ENCODE measurements at places on chromosomes 13 and 19.

DNA sequence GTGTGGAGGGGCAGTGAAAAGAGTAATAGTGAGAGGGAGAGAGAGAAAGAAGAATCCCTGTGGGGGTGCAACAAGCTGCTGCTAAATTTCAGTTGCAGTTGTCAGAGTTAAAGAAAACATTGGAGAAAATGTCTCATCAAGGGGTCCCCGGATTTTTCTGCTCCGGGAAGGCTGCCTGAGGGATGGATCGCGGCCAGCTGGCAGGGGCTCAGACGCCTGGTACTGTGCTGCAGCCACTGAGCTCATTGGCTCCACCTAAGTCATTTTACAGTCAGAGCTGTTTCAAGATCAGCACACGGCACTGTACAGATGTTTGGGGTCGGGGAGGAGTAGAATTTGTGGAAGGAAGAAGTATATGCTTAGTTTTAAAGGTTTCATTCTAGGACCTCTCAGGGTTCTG lies 106.2 kb downstream of the SHISA2 start:
- no peak for DNase-seq

- DNase-seq, result no peak
Measured at GRCh38 chr13:59236944-59237343, 926.8 kb downstream of the DIAPH3 start.

DNA sequence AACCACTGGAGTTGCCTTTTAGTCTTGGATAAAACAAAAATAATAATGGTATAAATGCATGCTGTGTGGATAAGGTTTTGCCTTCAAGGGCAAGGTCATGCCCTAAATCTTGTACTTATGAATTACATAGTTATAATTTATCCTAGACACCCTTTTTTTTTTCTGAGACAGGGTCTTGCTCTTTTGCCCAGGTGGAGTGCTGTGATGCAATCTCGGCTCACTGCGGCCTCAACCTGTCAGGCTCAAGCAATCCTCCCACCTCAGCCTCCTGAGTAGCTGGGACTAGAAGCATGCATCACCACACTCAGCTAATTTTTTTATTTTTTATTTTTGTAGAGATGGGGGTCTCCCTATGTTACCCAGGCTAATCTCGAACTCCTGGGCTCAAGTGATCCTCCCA lies 7.7 kb upstream of the DACT3 start:
- DNase-seq, result no peak

DNA sequence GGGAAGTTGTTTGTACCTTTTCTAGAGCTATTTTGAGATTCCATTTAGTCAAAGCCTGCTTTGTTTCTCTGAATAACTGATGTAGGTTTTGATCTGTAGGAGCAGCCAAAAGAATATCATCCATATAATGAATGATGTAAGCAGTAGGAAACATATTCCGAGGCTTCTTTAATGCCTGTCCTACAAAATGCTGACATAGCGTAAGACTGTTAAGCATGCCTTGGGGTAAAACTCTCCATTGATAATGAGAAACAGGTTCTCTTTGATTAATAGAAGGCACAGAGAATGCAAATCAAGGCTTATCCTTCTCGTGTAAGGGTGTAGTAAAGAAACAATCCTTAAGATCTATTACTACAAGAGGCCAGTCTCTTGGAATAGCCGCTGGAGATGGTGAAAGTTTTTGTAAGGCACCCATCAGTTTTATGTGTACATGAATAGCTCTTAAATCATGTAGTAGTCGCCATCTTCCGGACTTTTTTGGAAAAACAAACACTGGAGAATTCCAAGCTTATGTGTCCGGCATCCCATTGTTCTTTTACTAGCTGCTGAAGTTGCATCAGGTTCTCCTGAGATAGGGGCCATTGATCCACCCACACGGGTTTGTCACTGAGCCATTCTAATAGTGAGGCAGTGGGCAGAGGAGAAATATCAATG lies 13.5 kb downstream of the FPR3 start:
- DNase-seq, result no peak

GRCh38 chr13:61830475-61830874 lies 414.8 kb upstream of the PCDH20 start:
- DNase-seq, result no peak

GRCh38 chr13:112683581-112683980 lies 6.3 kb upstream of the ATP11A start:
- no peak for DNase-seq

DNA sequence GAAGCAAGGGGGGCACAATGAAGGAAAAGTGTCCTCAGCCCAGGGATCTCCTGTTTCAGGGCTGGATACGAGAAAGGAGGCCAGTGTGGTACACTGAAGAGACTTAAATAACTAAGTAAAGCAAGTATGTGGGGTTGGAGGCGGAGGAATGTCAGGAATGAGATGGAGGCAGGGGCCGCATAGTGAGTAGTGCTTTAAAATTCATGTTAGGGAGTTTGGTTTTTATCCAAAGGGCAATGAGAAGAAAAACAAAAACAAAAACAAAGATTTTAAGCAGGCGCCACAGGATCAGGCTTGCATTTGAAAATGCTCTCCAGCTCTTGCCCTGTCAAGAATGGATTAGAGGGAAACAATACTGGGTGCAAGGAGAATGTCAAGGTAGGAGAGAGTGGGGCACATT lies 273.4 kb downstream of the DCLK1 start:
- DNase-seq, result no peak

DNA sequence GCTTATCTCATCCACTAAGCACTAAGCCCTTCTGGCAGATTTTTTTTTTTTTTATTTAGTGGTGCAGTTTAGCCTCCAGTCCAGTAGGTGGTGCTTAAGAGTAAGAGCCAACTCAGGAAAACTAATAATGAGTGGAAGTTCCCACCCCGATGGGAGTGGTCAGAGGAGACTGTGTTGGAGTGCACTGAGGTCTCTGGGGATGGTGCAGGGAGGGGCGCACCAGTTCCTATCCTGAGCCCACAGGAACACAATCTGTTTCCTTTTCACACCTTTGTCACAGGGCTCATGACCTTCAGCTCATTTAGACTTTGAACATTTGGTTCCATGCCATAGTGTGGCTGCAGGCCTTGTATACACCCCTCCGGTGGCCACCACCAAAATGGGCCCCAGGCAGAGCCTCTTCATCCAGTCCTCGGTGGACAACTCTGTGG lies 367.4 kb downstream of the SPRY2 start:
- no peak for DNase-seq

- no peak for DNase-seq
Measured at GRCh38 chr19:39187552-39187943, 9.2 kb upstream of the NCCRP1 start.

- no peak for DNase-seq
Measured at GRCh38 chr19:8926341-8926740, 83.9 kb downstream of the MUC16 start.

- DNase-seq, result no peak
Measured at GRCh38 chr13:42041684-42042035, 6.8 kb upstream of the DGKH start.

DNA sequence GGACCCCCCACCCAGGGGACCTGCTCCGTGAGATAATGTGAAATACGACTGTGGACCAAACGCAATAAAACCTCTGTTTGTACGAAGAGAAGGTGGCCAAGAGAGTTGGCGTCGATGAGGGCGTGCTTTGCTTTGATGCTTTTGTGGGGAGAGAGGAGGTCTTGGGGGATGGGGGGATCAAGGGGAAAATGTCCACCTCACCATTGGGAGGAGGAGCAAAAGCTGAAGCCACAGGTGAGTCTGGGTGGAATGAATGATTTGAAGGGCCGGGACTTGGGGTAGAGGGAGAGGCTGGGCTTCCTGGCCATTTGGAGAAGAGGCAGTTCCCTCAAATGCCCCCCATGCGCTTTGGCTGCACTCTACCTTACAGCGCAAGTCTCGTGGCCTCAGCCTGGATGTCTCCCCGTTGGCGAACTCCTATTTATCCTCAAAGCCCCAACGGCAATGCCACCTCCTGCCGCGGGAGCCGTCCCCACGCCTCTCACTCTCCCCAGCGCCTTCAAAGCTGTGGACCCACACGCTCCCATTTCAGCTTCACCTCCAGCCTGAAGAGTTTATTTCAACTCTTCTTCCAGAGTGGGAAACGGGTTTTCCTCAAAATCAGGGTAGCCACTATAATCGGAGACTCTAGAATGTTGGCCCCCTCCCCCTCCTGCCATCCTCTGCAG lies 795 bp upstream of the ABCA7 start:
- DNase-seq, result no peak

- DNase-seq, result no peak
Measured at GRCh38 chr13:74683411-74683810, 549.2 kb upstream of the KLF12 start.

DNA sequence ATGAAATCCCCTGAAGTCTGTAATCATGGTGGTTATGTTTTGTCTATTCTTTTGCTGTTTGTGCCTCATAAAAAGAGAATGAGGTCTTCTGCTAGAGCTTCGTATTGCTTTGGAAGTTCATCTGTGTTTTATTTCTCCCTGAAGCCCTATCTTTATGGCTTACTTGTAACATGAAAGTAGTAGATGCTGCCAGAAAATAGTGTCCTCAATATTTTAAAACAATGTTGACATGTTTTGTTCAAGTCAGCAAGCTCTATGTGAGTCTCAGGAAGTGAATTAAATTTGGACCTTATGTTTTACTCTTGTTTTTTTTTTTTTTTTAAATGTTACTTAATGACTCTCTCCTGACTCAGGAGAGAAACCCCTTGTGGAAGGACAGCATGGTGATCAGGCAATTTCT lies 130.5 kb downstream of the B3GLCT start:
- DNase-seq, result no peak

DNA sequence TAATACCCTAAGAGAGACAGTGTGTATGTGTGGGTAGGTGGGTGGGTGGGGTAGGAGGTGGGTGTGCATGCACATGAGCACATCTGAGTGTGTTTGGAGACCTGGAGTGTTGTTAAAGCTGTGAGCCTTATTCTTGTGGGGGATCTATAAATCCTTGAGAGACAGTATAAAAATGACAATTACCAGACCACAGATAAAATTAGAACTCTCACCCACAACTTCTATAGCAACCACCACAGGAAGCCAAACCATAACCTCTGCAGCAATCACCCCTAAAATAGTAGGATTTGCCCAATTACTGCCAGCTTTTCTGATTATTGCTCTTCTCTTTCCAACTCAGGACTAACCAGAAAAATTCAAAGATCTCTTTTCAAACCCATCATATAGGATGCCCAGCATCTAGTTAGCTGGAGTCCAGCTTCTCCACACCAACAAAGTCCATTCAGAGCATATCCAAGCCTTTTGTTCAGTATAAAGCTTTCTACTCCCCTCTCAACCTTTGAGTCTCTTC lies 93.4 kb upstream of the SLITRK1 start:
- DNase-seq, result no peak

- no peak for DNase-seq
Measured at GRCh38 chr19:1069009-1069779, 2.2 kb downstream of the ARHGAP45 start.

GRCh38 chr13:21685485-21686064 lies 14.7 kb downstream of the FGF9 start:
- DNase-seq, result no peak

- DNase-seq, result no peak
Measured at GRCh38 chr13:42553098-42554046, 20.6 kb upstream of the TNFSF11 start.

DNA sequence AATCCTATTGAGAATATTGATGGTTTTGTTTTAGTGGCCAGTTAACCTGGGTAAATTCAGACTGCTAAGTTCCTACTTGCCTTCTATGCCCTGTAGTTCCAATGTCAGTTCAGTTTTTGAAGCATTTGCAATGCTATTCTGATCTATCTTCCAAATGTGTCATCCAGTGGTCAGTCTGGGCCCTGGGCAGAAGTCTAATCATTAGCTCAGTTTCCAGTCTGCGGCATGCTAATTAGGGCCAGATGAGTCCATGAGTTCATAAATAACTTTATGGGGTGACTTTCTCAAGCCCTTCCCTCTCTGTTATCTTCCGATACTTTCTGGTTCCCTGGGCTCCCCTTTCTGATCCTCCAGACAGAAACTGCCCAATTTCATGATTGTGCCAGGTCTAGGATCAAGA lies 32.7 kb downstream of the FAM187B start:
- DNase-seq, result no peak

GRCh38 chr19:2049741-2050348 lies 1.2 kb downstream of the MKNK2 start:
- no peak for DNase-seq

- no peak for DNase-seq
Measured at GRCh38 chr13:24127116-24127631, 33.3 kb upstream of the SPATA13 start.

- no peak for DNase-seq
Measured at GRCh38 chr13:32086791-32087441, 55.3 kb downstream of the FRY start.

- DNase-seq, result no peak
Measured at GRCh38 chr13:101655435-101655834, 203.0 kb downstream of the ITGBL1 start.

DNA sequence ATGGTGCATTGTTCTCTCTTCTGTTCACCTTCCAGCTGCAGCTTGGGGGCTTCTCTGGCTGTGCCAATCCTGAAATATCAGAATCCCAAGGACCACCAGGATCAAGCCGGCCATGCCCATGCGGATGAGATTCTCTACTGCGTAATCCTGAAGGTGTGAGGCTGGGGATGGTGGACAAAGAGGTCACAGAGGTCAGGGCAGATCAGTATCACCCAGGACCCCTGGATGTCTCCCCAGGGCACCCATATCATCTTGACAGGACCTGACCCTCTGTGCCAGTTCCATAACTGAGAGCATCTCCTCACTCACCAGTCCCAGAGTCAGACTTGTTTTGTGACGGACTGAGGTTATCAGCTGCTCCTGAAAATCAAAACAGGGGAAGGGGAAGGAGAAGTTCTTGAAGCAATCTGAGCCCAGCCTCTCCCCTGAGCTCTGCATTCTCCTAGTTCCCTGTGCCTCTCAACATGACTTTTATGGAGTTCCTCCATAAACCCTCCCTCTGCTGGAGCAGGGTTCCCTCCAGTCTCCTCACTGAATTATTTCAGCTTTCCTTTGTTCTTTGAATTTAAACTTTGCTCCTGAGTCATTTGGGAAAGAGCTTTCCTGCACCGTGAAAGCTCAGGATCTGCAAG lies 5.5 kb downstream of the LILRA5 start:
- no peak for DNase-seq

DNA sequence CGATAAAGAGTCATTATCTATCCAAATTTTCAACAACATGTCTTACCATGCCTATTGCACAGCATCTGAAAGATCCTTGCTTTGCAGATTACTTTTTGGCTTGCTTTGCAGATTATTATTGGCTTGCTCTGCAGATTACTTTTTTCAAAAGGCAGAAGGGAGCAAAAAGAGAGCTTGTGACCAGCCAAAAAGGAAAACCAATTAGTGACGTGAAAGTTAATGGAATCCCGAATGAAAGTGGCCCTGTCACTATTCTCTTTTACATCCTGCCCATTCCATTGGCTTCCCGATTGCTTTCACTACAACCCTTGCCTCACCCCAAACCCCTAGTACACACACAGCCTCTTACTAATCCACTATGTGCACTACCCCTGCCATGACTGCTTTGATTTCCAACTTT lies 81.3 kb downstream of the LHFPL6 start:
- no peak for DNase-seq

- no peak for DNase-seq
Measured at GRCh38 chr13:39023761-39024160, 14.1 kb downstream of the PROSER1 start.

Data from T1000 (cell line).